ENCODE measurements at places on chromosomes 6 and 20.

GRCh38 chr6:132007474-132008190 is 56.5 kb upstream of the CCN2 start:
- no peak for DNase-seq

GRCh38 chr20:53937339-53937741 is 133.1 kb downstream of the BCAS1 start:
- no peak for DNase-seq

DNA sequence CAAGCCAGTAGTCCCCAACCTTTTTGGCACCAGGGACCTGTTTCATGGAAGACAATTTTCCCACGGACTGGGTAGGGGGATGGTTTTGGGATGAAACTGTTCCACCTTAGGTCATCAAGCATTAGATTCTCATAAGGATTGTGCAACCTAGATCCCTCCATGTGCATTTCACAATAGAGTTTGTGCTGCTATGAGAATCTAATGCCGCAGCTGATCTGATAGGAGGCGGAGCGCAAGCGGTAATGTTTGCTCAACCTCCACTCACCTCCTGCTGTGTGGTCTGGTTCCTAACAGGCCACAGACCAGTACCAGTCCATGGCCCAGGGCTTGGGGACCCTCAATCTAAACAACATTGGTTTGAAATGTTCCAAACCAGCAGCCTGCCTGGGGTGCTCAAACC is 137.0 kb upstream of the STXBP5 start:
- DNase-seq = no peak

GRCh38 chr20:52083627-52084232 is 107.8 kb downstream of the ZFP64 start:
- DNase-seq = no peak

DNA sequence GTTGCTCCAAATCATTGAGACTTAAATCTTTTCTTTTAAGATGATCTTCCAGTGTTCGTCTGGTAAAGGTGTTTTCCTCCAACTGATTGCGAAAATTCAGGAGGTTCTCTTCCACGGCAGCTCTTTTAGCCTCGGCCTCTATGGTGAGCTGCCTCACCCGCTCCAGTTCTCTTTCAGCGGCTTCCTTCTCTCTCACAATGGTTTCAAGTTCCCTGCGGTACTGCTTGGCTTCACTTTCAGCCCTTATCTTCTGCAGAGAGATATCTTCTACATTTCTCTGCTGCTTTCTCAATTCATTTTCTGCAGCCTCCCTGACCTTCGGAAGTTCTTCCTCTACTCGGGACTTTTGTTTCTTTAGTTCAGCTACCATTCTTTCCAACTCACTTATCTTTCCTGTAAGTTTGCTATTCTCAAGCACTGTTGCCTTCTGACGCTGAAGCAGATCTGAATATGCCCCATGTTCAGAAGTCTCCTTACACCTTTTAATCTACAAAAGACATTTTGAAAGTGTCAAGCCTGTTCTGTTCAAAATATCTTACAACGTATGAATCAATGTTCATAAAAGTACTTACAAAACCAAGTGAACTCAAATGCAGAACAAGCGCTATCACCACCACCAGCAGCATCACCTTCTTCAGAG is 22.3 kb downstream of the DST start:
- no peak for DNase-seq

DNA sequence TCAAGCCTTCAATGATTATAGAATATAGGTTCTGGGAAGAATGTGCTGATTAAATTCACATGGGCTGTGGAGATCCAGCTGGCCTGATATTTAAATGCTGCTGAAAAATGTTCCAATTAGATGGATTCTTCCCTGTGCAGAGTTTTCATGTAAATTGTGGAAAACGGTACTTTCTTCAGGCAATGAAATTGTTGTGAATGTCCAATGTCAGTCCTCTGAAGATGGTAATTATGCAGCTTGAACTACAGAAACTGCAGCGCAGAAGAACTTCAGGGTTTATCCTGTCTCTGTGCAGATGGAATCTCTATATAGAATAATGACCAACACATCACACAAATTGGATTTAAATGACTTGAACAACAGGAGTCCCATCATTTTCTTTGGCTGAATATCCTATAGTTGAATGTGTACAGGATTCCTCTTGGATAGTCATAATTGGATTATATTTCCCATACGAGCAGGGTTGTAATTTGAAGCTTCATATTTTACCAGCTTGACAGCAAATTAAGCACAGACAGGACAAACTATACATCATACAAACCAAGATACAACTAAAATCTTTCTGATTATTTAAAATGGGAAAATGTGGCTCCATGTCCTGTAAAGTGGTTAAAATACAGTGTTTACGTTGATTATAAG is 82.3 kb downstream of the CAP2 start:
- no peak for DNase-seq

- DNase-seq = no peak
These were observed 12.8 kb upstream of the IRAK1BP1 start for GRCh38 chr6:78854546-78854945.

- DNase-seq = peak; percentile 78
These were observed 55.0 kb upstream of the FOXC1 start for GRCh38 chr6:1554476-1555310.

GRCh38 chr6:29633534-29633905 is 537 bp upstream of the GABBR1 start:
- DNase-seq = no peak

GRCh38 chr6:133891149-133891926 is 2.4 kb downstream of the TCF21 start:
- no peak for DNase-seq

DNA sequence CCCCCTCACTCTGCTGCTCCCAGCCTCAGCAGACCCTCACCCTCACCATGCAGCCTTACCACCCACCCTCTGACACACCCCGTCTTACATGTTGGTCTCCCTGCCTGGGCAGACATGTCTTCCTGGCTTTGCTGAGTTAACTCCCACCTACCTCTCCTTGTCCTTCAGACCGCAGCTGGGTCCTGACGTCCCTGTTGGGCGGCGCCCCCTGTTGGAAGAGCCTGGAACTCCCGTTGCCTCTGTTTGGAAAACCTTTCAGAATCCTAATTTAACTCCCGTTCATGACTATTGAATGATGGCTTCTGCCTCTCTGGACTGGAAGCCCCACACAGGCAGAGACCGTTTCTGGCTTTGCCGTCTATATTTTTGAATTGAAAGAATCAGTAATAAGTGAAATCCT is 245.1 kb downstream of the MYLK4 start:
- no peak for DNase-seq

- DNase-seq = peak; percentile 51
These were observed 2.7 kb downstream of the ITCH start for GRCh38 chr20:34365765-34366213.

GRCh38 chr6:130773860-130774259 is 53.3 kb upstream of the SMLR1 start:
- DNase-seq = no peak

DNA sequence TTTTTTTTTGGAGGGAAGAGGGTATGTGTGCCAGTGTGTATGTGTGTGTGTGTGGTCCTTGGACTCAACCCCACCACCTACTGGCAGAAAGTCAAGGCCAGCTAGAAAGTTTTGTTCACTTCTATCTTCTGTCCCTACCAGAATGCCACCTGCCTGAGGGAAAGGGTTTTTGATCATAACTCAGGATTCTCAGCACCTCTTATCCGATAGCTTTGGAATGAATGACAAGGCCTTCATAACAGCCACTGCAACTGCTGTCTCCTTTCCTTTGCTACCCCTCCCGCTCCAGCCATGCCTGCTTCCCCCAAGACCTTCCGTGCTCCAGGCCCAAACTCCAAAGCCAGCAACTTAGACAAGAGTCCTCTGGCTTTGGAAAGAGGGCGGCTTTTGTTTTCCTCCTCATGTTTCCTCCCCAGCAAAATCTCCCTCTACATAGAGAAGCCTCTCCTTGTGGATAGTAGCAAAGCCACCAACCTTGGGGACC is 18.7 kb downstream of the BTN3A1 start:
- DNase-seq = no peak

DNA sequence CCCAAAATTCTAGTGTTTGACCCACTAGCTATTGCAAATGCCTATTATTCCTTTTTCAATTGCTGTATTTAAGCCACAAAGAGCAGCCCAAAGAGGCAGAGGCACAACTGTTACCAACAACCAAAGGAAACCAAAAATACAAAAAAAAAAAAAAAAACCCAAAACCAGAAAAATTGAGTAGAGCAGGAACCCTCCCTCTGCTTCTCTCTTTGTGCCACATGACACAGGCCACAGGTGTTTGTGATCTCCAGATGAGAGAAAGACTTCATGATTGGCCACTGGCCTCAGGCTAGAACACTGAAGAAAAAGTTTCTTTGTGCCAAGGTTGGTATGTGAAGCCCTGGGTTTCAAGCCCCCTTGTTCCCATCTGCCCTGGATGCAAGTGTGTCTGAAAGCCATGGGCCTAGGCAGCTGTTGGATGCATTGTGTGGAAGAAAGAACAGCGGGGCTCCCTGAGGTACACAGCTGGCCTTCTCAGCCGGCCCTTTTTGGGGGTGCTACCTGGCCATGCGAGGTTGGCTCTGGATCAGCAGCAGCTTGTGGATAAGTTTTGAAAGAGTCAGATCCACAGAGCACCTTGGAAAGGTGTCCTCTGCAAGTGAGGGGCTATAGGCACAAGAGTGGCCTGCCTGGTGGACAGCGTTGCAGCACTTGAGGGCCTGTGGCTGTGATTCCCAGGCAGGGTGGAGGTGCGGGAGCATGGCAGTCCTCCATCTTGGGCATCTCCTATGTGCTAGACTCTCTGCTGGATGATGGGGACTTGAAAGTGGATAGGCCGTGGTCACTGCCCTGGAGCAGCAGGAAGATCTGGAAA is 204.5 kb downstream of the ZDHHC14 start:
- no peak for DNase-seq

DNA sequence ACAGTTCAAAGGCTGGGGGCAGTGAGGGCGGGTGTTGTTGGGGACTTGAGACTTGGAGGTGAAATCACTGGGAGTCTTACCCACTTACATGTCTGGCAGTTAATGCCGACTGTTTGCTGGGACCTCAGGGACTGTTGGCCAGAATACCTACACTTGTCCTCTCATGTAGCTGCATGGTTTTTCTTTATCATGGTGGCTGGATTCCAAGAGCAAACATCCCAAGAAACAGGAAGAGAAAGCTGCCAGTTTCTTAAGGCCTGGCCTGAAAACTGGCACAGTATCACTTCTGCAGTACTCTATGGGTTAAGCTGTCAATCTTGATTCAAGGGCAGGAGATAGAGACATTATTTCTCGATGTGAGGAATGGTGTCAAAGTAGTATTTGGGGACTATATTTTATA is 19.8 kb upstream of the C6orf62 start:
- DNase-seq = no peak

DNA sequence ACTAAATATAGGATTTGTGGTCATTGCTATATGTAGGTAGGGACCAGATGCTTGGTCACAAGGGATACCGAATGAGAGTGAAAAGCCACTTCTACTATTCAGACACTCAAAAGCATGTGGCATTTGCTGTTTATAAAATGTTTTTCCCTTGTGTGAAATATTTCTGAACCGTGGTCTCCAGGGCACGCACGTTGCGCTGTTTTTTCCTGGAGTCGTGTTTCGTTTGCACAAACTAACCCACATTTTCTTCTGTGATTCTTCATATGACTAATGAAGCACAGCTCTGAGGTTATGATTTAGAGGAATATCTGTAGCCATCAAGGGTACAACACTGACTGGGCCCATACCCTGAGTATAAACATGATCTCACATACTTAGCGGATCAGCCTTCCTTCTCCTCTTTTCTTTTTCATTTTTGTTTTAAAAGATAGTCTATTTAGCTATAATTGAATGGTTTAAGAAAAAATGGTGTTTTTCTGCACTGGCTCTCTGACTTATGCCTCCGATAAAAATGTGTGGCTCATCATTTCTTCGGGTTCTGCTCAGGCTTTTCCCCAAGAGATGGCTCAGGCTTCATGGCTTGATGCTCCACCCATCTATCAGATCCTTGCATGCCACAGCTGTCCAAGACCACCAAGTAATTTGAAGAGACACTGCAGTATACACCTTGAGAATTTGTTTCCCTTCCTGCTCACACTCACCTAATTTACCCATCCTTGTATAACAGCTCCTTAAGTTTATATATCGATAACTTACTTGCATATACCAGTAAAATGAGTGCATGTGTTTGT is 59.9 kb upstream of the HBS1L start:
- DNase-seq = no peak

GRCh38 chr6:148969603-148970061 is 222.8 kb downstream of the UST start:
- DNase-seq = no peak

- no peak for DNase-seq
These were observed 33.5 kb upstream of the ADIG start for GRCh38 chr20:38547288-38548085.

GRCh38 chr6:26170181-26170580 is 83.0 kb downstream of the HFE start:
- DNase-seq = no peak

DNA sequence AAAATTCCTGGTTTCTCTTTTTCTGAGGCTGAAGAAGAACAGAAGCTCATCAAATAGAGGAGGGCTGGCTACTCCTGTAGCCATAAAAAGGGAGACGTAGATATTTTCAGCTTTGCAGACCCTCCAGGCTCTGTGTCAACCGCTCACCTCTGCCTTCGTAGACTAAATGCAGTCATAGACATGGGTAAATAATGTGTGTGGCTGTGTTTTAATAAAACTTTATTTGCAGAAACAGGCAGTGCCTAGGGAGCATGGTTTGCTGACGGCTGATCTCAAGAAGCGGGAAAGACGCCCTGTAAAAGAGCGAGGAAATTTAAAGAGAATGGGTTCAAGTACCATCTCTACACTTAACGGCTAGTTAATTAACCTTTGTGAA is 171.8 kb downstream of the BCAS1 start:
- no peak for DNase-seq

- DNase-seq = no peak
These were observed 202.5 kb upstream of the SGK1 start for GRCh38 chr6:134520181-134521115.

DNA sequence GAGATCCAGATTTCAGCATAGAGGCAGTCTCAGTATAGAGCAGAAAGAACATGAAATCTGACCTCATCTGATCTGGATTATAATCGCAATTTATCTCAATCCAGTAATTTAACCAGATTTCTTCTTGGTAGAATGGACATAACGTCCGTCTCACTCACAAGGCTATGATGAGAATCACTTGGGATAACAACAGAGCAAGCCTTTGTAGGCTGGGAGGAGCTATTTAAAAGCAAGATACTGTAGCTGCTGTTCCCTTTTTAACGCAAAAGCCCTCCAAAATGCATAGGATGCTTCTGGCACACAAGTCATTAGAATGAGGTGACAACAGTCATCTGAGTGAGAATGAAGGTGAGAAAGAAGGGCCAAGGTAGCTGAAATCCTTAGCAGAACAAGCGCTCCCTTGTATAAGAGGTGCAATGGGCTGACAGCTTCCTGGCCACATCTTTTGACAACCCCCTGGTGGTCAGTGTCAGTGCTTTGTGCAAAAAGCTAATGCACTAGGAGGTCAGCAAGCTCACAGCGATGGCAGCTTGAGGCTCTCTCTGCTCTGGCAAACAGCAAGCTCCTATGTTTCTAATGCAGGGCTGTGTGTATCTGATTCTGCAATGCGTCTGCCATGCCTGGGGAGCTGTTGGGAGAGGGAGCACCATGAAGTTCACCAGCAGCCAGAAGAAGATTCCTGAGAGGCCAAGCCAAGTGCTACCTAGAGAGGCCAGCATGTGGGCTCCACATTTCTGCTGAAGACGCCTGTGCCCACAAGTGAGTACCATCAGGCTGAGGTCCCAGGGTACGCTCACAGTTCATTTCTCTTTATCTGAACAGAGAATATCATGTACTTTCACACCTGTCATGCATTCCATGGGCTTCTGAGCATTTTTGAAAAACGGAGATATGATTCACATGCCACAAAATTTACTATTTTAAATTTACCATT is 16.2 kb downstream of the METTL24 start:
- DNase-seq = no peak

All from GM12891 (cell line).